Kidney epithelial cell (primary cell): ENCODE measurements at places on chromosomes 6 and 20.

DNA sequence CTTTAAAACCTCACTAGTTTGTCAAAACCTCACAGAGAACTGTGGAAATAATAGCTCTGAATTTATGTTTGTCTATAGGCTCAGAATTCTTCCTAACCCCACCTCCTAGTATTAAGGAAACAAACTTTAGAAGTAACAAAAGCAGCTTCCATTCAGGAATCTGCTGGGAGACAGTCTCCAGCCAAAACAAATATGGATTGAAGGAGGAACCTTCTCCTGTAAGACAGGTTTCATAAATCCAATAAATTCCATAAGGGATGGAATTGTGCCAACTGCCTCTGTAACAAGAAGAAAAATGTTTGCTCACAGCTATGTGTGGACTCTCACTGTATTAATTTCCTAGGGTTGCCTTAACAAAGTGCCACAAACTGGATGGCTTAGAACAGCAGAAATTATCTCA lies 7.5 kb downstream of the SYCP2 start:
- DNase-seq: no peak

- DNase-seq: peak; percentile 56
Measured at GRCh38 chr6:119587537-119587936, 238.0 kb upstream of the MAN1A1 start.

DNA sequence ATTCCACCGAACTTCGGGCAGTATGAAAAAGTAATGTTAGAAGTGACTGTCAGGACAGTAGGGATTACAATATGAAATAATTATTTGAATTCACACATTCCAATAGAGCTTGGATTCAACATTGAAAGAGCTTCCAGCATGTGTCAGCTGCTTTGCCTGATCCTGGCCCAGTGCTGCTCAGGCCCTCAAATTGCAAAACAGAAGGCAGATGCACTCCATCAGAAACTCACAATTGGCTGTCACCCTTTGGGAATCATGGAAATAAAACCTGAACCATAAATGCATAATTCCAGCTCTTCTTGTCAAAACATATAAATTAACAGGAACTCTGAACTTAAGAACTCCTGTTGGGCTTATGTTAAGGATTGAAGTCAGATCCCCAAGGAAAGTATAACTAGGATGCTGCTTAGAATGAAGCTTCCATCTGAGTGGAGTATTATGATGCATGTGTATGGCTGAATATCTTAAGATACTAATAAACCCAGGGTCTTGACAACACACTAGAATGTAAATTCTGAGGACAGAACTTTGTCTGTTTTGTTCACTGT lies 1.8 kb upstream of the NDUFAF4 start:
- no peak for DNase-seq

DNA sequence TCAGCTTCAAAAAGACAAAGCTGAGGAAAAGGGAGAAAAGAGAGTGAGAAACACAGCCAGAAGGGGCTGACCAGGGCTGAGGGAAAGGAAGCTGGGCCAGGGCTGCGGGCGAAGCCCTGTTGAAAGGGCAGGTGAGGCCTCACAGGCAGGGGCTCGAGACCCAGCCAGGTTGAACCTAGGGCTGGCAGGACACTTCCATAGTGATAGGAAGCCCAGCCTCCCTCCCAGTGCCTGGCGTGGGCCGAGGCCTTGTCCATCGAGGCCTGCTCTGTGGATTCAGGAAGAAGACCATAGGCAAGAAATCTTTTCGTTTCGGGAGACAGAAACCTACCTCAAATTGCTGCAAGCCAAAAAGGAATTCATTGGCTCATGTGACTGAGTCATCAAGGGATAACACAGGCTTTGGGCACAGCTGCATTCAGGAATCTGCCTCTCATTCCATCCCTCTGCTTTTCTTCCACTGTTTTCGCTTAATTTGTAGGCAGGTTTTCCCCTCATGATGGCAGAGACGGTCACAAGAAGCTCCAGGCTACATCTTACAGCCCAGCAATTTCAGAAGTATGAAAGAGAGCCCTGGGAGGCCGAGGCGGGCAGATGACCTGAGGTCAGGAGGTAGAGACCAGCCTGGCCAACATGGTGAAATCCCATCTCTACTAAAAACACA lies 311.1 kb upstream of the SULF2 start:
- no peak for DNase-seq

GRCh38 chr20:37415118-37416085 lies 69.5 kb downstream of the SRC start:
- DNase-seq: no peak

- no peak for DNase-seq
Measured at GRCh38 chr6:40054186-40054585, 119.9 kb upstream of the MOCS1 start.

- no peak for DNase-seq
Measured at GRCh38 chr6:118744261-118744941, 93.0 kb upstream of the CEP85L start.

GRCh38 chr6:99165838-99166237 lies 183.6 kb downstream of the FAXC start:
- no peak for DNase-seq

DNA sequence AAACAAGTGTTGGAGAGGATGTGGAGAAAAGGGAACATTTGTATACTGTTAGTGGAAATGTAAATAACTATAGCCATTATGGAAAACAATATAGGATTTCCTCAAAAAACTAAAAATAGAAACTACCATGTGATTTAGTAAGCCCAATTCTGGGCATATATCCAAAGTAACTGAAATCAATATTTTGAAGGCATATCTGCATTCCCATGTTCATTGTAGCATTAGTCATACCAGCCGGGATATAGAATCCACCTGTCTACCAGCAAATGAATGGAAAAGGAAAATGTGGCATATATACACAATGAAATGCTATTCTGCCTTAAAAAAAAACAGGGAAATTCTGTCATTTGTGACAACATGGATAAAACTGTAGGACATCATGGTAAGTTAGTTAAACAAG lies 15.3 kb upstream of the C6orf58 start:
- DNase-seq: no peak

GRCh38 chr20:44730441-44730840 lies 15.2 kb upstream of the KCNK15 start:
- DNase-seq: peak; percentile 87

DNA sequence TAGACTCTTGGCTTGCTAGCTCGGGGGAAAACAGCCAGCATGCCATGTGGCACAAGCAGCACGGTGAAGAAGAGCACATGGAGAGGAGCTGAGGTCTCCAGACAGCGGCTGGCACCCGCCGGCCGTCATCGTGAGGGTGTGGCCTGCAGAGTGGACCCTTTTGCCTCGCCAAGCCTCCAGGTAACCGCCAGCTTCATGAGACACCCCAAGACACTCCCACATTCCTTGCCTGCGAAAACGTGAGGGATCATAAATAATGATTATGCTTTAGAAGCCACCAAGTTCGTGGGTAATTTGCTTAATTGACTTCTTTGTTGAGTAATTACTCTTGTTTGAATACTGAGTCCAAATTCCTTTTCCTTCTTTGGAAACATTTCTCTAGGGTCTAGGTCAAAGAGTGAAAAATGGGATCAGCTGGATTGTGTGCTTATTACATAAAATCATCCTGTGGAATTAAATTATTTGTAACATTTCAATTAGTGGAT lies 23.2 kb downstream of the FAM50B start:
- no peak for DNase-seq

- DNase-seq: peak; percentile 82
Measured at GRCh38 chr6:149855040-149855654, 9.0 kb downstream of the LRP11 start.

- DNase-seq: no peak
Measured at GRCh38 chr20:20763650-20764049, 51.2 kb upstream of the RALGAPA2 start.

GRCh38 chr6:124854338-124854922 lies 107.8 kb upstream of the RNF217 start:
- DNase-seq: no peak

- no peak for DNase-seq
Measured at GRCh38 chr6:135250751-135251497, 69.8 kb downstream of the MYB start.

DNA sequence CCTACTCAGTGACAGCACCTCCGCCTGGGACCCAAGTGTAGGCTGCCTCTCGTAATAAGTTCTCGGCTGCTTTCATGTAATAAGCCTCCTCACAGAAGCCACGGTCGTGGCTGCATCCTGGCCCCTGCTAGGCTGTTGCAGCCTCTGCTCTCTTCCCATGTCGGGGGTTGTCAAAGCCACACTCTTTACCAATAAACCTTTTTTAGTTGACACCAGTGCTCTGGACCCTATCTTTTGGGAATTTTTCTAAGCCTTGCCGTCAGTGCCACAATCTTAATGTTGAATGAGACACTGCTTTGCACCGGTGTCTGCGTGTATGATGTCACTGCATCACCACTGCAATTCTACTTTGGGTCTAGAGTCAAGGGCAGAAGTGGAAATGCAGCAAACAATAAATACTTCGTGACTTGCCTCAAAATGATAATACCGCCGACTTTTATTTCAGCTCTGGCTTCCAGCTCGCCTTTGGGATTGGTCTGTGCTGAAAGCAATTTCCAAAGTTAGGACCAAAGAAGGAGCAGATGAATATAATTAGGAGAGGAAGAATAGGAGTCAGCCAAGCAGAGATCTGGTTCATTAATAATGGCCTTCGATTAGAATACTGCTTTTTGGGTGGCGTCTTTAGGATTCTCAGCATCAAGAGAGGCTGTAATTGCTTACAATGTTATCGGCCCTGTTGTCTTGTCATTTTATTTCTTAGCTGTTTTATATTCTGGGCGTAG lies 57.6 kb upstream of the CCN6 start:
- DNase-seq: no peak

- DNase-seq: no peak
Measured at GRCh38 chr20:64237316-64237715, 18.2 kb upstream of the PCMTD2 start.

- DNase-seq: no peak
Measured at GRCh38 chr6:30160785-30161531, at the start of gene TRIM10. Gene TRIM10 (minus strand): TSS chr6:30161211. CDS start chr6:30160858, 353 bp downstream.

GRCh38 chr6:47187893-47188587 lies 121.7 kb downstream of the TNFRSF21 start:
- DNase-seq: no peak

- no peak for DNase-seq
Measured at GRCh38 chr20:48772183-48772976, 55.4 kb downstream of the PREX1 start.

DNA sequence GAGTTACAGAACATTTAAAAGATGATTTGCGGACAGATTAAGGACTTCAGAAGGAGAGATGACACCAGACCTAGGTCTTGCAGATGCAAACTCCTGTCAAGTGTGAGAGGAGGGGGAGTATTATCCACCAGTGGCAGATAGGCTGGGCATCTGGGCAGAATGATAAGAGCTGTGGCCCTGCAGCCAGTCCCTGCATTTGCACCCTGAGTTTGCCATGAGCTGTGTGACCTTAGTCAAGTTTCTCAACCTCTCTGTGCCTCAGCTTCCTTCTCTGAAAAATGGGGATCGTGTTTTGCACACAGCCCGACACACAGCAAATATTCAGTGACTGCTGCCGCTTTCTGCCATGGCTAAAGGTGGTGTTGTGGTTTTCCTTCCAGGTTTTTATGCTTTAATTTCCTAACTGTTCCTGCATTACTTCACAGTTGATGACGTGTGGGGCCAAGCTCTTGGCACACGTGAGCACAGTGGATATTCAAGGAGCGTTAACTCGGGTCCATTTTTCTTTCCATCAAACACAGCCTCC lies 516.2 kb downstream of the CDH26 start:
- no peak for DNase-seq

- no peak for DNase-seq
Measured at GRCh38 chr6:27275025-27275956, 27.8 kb downstream of the PRSS16 start.

- no peak for DNase-seq
Measured at GRCh38 chr6:125791151-125791819, 525 bp downstream of the NCOA7 start.

GRCh38 chr20:325045-325888 lies at the start of gene SOX12:
Gene SOX12 (plus strand): TSS chr20:325552. CDS start chr20:325925, 373 bp downstream.
- DNase-seq: no peak

GRCh38 chr20:58017231-58017969 lies 211.1 kb downstream of the ANKRD60 start:
- DNase-seq: peak; percentile 78
